Fibroblast of upper back skin (primary cell): ENCODE measurements at places on chromosomes 1 and 21.
A peak's percentile ranks its signal among the peaks of the same experiment; 100 is the strongest.

- no peak for DNase-seq
These were observed 93.1 kb downstream of the RGL1 start for GRCh38 chr1:183898001-183898396.

DNA sequence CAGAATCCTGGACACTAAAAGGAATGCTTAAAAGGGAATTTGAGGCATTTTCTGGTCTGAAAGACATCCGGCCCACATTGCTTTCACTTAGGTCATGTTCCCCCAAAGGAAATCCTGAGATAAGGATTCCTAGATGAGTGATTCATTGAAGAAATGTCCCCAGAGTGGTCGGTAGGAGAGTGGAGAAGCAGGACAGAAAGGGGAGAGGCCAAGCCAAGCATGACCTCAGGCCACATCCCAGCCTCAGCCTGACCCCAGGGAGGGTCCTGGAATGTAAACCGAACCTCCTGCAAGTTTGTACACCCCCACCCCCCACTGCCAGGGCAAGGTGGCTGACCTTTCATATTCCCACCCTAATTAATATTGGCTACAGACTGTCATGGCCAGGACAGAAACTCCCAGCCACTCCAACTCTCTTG is 16.6 kb downstream of the HIVEP3 start:
- peak; percentile 95 for DNase-seq

- no peak for DNase-seq
These were observed 2.0 kb downstream of the GFI1 start for GRCh38 chr1:92484472-92485380.

DNA sequence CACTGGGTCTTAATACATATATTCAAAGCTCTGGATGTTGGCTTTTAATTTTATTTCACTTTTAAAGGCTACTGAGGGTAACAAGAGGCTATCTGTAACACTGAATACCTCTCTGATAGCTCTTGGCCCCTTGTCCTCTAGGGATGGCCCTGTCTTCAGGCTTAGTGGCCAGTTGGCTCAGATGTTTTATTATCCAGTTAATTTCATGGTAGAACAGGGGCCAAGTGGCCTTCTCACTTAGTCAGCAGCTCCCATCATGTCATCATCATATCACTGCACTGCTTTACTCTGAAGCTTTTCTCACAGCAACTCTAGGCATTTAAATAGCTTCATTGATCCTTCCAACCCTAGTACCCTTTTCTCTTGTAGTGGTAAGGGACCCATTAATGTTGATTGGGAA is 40.2 kb upstream of the MACF1 start:
- DNase-seq, result no peak

DNA sequence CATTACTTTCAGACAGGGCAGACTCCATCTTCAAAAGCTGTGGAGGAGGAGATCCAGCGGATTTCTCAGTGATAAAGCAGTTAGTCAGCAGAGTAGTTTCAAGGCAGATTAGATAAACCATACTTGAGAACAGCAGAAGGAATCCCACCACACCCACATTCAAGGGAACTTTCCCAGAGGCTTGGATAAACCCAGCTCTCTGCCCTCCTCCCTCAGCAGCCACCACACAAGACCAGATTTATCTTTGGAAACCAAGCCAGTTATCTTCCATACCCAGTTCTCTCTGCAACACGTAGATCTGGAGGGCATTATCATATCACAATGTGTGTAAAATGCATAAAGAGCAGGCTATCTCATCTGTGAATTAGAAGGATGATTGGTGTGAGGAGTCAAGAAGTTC is 40.2 kb downstream of the GFI1 start:
- no peak for DNase-seq

GRCh38 chr21:35298757-35299156 is 249.7 kb upstream of the RUNX1 start:
- DNase-seq, result no peak

DNA sequence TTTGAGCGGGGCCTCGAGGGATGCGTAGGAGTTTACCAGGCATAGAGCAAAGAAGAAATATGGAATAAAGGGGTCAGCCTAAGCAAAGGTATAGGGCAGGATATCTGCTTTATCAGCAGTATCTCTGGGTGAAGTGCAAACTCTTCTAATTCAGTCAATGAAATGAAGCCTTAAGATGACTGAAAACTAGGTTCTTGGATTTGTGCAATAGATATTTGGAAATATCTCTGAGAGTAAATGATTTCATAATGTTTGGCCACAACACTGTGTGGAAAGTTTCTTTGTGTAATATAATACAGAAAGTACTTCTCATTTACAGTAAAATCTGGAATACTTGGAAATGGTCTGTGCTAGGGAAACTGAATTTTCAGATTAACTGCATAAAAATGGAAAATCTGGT is 26.1 kb downstream of the KCNJ15 start:
- peak; percentile 49 for DNase-seq

- DNase-seq, result no peak
These were observed 88.5 kb upstream of the ZBTB18 start for GRCh38 chr1:243962541-243962940.

GRCh38 chr1:190858140-190858539 is 380.5 kb upstream of the BRINP3 start:
- no peak for DNase-seq

DNA sequence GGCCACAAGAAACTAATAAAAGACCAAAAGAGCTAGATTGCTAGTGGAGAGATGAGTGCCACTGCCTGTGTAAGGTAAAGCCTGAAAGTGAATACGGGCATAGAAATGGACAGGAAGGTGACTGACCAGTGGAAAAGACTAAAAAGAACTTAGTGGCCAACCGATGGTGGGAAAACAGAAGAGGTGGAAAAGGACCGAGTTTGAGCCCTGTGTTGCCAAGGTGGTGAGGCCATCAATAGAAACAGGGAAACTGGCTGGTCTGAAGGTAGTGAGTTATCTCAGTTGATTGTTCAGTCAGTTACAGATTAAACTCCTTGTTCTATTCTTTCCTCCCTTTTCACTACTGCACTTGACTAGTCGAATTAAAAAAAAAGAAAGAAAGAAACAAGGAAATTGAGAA is 2.5 kb downstream of the WDR77 start:
- DNase-seq, result no peak

GRCh38 chr1:187985145-187985896 is 1156.6 kb downstream of the PLA2G4A start:
- no peak for DNase-seq

DNA sequence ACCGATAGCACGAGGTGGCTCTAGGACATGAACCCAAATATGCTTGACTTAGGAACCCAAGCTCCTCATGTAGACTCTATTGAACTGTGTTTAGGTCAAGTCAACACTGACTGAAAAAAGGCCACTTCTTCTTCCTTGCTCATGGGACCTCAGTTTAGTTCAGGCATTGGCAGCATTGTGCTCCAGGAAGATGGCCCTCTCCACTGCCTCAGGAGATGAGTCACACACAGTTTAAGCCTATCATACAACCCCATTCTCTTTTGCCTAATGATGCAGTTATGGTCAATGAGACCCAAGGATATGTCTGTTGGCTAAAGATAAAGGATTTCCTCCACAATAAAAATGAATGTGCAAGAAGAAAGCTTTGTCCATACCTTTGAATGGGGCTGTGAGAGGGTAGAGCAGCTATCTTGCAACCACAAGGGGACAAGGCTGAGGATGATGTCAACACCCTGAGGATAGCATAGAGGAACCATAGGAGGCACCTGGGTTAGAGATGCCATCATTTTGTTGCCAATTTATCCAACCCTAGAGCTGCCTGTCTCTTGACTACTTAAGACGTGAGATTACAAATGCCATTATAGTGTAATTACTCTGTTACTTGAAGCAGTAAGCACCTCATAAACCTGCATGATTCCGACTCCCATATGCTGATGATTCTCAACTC is 3.0 kb upstream of the TRIM63 start:
- DNase-seq, result no peak

GRCh38 chr1:71592646-71593274 is 511.9 kb upstream of the ZRANB2 start:
- peak; percentile 9 for DNase-seq

- no peak for DNase-seq
These were observed 1.5 kb downstream of the SCNN1D start for GRCh38 chr1:1281533-1282321.

- no peak for DNase-seq
These were observed 964.6 kb upstream of the B3GALT2 start for GRCh38 chr1:194151056-194151455.

GRCh38 chr21:41537356-41537755 is 29.4 kb upstream of the TMPRSS2 start:
- DNase-seq, result no peak

GRCh38 chr1:41711581-41711980 is 207.1 kb downstream of the HIVEP3 start:
- no peak for DNase-seq

GRCh38 chr1:214587165-214587564 is 15.8 kb upstream of the CENPF start:
- DNase-seq, result no peak

- peak; percentile 78 for DNase-seq
These were observed 35.5 kb downstream of the KCNK2 start for GRCh38 chr1:215118081-215118480.

- no peak for DNase-seq
These were observed 71.2 kb downstream of the FGGY start for GRCh38 chr1:59368008-59368670.

DNA sequence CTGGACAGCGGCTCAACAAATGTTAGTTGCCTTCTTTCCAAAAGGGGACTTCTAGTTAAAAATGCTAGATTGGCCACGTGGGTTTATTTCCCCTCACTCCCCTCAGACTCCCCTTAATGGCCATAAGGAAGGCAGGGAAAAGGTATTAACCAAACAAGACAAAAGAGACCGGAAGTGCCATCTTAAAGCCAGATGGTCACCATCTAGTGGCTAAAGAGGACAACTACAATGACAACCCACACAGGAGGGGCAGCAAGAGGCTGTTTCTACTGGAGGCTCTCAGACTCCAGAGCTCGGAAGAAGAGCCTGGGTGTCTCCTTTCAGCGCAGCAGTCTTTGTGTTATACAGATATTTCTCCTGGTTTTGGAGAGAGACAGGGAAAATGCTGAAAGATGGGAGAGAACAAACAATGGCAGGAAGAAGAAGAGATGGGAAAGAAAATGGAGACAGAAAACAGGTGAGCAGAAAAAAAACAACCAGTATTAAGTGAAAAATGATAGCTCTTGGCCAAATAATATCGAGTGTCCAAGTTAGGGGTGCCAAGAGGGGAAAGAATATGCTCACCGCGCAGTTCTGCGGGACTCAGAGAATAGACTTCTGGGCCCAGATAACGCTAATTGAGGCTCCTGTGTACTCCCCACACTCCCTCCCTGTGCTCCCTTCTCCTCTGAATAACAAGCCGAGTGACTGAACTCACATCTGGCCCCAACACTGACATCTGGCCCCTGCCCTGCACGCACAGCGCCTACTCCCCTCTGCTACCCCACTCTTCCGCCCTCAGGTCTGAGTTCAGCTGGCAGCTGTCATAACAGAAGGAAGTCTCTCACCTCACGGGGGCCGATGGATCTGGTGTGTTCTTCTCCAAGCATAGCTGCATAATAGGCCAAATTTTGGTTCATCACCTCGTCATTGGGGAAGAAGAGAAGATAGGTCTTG is 9.6 kb downstream of the P3H1 start:
- peak; percentile 62 for DNase-seq
